Osteoblast (primary cell): ENCODE measurements at places on chromosomes 7 and 10. TPM values are rescaled to one million over a fixed set of nuclear protein-coding genes. Genes with fewer than 3 reads are reported as not detected.

DNA sequence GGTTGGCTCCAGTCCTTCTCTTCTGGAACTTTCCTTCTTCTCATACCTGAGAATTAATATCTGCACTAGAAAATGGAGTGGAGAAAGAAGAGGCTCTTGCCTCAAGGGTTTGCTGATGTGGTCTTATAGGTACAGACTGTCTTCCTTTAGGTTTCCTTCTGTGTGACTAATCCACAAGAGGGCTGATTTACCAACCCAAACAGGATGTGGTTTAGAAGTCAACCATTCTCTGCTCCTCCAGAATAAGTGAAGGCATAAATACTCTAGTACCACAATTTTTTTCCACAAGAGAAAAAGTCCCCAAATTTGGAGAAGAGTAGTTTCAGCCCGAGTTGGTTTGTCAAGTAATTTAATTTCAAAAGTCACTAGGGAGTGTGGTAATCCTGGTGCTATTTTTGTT, 85.8 kb downstream of the NRP1 start:
- H3K36me3 ChIP-seq, result peaks cover 84% of the 10 kb centered on the region
- H3K27me3 ChIP-seq, result no peaks in the 10 kb centered on the region
- H3K4me3 ChIP-seq, result no peak overlapping the region
- no peak for DNase-seq
- peaks cover 35% of the 10 kb centered on the region for H3K4me1 ChIP-seq
- peak overlapping the region; percentile 68 for H3K27ac ChIP-seq

DNA sequence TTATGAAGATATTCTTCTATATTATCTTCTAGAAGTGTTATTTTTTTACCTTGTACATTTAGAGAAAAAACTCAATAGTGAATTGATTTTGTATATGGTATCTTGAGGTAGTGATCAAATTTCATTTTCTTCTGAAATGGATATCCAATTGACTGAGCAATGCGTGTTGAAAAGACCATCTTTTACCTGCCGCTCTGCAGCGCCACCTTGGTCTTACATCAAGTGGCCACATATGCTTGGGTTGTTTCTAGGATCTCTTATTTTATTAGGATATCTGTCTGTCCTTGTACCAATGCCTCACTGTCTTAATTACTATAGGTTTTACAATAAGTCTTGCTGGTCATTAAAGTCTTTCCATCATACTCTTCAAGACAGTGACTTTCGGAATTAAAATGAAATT, 53.0 kb downstream of the CUL2 start:
- peaks cover 14% of the 10 kb centered on the region for H3K36me3 ChIP-seq
- H3K27ac ChIP-seq, result no peak overlapping the region
- no peak overlapping the region for H3K4me3 ChIP-seq
- no peaks in the 10 kb centered on the region for H3K27me3 ChIP-seq
- DNase-seq, result no peak
- peaks cover 16% of the 10 kb centered on the region for H3K4me1 ChIP-seq

- H3K36me3 ChIP-seq, result peaks cover 8% of the 10 kb centered on the region
- no peaks in the 10 kb centered on the region for H3K4me1 ChIP-seq
- H3K27ac ChIP-seq, result no peak overlapping the region
- H3K4me3 ChIP-seq, result no peak overlapping the region
Observed at GRCh38 chr7:101234636-101235035, 3.0 kb downstream of the CLDN15 start.

DNA sequence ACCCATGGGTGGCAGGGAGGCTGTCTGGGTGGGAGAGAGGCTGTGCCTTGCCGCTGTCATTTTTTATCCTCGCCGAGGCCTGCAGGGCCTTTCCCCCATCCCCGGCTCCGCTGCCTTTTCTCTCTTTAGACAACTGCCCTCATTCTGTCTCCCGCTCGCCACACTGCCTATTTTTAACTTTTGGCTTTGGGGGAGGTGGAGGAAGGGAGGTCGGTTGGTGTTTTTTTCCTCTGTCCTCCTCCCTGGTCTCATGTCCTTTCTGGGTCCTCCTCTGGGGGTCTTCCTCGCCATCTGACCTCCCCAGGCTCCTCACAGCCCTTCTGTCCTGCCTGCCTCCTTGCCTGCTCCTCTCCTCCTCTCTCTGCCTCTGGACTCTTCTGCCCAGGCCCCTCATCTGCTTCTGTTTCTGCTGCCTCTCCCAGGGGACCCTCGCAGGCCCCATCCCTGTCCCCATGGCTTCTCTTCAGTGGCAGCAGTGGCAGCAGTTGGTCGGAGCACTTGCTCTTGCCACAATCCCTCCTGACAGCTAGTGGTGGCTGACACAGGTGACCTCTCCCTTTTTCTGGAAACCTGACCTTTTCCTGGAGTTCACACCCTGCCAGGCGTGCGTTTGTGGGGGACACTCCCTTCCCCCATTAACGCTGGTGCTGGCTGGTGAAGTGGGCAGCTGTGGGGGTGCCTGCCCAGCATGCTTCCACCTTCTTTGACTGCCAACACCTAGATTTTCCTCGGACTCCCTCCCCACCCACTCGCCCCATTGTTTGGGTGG, 19.5 kb upstream of the PCBD1 start:
- no peak overlapping the region for H3K4me3 ChIP-seq
- no peaks in the 10 kb centered on the region for H3K4me1 ChIP-seq
- H3K27me3 ChIP-seq, result peaks cover 16% of the 10 kb centered on the region

GRCh38 chr7:125099519-125099918, 169.9 kb upstream of the POT1 start:
- no peak for DNase-seq
- H3K27me3 ChIP-seq, result no peaks in the 10 kb centered on the region
- no peaks in the 10 kb centered on the region for H3K4me1 ChIP-seq
- H3K27ac ChIP-seq, result no peak overlapping the region
- no peak overlapping the region for H3K4me3 ChIP-seq

- H3K27ac ChIP-seq, result no peak overlapping the region
- DNase-seq, result no peak
- H3K4me3 ChIP-seq, result no peak overlapping the region
- no peaks in the 10 kb centered on the region for H3K36me3 ChIP-seq
- no peaks in the 10 kb centered on the region for H3K27me3 ChIP-seq
- H3K4me1 ChIP-seq, result peaks cover 10% of the 10 kb centered on the region
Observed at GRCh38 chr7:140593672-140593982, 47.0 kb downstream of the DENND2A start.

- no peak overlapping the region for H3K27ac ChIP-seq
- no peaks in the 10 kb centered on the region for H3K36me3 ChIP-seq
- H3K27me3 ChIP-seq, result no peaks in the 10 kb centered on the region
- no peak overlapping the region for H3K4me3 ChIP-seq
- peaks cover 35% of the 10 kb centered on the region for H3K4me1 ChIP-seq
Observed at GRCh38 chr10:94005050-94005449, 11.3 kb downstream of the PLCE1 start.

GRCh38 chr7:31126976-31127375, 74.9 kb downstream of the ADCYAP1R1 start:
- DNase-seq, result no peak
- no peaks in the 10 kb centered on the region for H3K36me3 ChIP-seq
- H3K4me3 ChIP-seq, result no peak overlapping the region
- no peaks in the 10 kb centered on the region for H3K4me1 ChIP-seq

DNA sequence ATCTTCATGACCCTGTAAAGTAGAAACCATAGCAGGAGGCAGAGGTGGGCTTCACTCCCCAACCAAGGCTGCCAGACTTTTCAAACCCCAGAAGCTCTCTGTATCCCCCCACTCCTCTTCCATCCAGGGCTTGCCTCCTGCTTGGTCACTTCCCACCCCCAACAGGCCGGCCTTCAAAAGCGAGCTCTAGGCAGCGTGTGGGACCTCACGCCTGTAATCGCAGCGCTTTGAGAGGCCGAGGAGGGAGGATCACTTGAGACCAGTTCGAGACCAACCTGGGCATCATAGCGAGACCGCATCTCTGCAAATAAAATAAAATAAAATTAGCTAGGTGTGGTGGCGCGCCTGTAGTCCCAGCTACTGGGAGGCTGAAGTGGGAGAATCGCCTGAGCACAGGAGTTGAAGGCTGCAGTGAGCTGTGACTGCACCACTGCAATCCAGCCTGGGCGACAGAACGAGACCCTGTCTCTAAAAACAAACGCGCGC, 743 bp upstream of the POR start:
- peaks cover 9% of the 10 kb centered on the region for H3K4me1 ChIP-seq
- peak overlapping the region; percentile 81 for H3K27ac ChIP-seq
- DNase-seq, result no peak

- peaks cover 40% of the 10 kb centered on the region for H3K4me1 ChIP-seq
- no peak overlapping the region for H3K4me3 ChIP-seq
- H3K27ac ChIP-seq, result no peak overlapping the region
- H3K27me3 ChIP-seq, result no peaks in the 10 kb centered on the region
- no peaks in the 10 kb centered on the region for H3K36me3 ChIP-seq
Observed at GRCh38 chr10:115941361-115941771, 331.6 kb downstream of the GFRA1 start.

GRCh38 chr7:867406-868188, 8.8 kb upstream of the GET4 start:
- no peak for DNase-seq
- H3K27ac ChIP-seq, result peak overlapping the region; percentile 77
- H3K36me3 ChIP-seq, result peaks cover 46% of the 10 kb centered on the region
- peaks cover 5% of the 10 kb centered on the region for H3K4me1 ChIP-seq
- no peaks in the 10 kb centered on the region for H3K27me3 ChIP-seq
- no peak overlapping the region for H3K4me3 ChIP-seq

CALML5 gene
- not detected in 2 replicates for total RNA-seq

ERVW-1 gene
- total RNA-seq, result not detected in 2 replicates
